NCI-H526 (cell line): ENCODE measurements at places on chromosomes 11 and 22.

DNA sequence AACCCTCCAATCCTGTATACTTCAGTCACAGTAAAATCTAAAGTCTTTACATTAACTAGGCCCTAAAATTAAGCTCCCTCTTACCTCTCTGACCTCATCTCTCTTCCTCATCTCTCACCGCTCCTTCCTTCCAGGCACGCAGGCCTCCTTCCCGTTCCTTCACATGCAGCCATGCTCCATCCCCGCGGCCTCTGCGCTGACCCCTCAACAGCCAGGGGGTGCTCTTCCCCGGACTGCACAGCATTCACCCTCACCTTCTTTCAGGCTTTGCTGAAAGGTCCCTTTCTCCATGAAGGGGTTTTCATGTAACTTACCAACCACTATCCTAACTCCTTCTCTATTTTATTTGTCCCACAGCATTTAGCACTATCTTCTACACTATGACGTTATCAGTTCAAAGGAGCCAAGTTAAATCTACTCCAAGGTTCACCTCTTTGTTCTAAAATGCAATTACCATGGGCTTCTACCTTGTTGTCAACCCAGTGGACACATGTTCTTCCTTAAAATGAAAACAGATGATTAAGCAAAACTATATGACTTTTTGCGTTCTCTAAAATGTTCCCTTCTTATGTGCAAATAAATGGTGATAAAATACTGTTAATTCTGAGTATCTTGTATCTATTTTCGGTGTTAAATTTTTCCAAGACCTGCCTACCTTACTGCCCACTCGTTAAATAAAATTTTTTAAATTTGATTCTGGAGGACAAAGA is 57.8 kb upstream of the APOA1 start:
- DNase-seq = no peak

- no peak for DNase-seq
Observed at GRCh38 chr11:79742176-79742575, 301.3 kb upstream of the TENM4 start.

DNA sequence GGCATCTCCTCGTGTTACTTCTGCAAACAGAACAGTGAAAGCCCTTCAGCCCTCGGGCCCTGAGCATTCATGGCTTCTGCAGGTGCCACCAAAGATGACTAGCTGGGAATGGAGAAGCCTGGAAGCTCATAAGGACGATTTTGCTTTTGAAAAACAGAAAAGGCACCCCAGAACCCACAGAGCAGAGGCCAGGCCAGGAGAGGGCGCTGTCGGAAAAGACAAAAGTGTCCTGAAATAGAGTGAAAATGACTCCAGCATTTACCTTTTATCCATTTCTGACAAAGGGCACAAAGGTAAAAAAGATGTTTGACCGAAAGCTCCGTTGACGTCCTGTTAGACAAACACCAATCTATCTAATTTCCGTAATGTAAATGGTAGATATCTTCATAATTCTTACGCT is 37.6 kb downstream of the ZNF195 start:
- DNase-seq = peak; percentile 35

DNA sequence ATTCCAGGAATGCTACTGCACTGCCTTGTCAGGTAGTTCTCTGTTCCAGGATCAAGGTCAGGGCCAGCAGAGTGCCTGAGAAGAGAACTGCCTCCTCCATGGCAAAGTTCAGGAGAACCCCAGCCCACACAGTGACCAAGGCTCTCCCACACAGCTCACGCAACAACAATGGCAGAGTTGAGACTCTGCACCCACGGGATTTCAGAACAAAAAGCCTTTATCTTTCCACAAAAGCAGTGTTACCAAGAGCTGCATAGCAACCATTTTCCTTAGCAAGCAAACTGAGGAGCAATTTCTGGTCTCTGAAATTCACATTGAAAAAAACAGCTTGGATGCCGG is 11.1 kb downstream of the PLAAT3 start:
- no peak for DNase-seq

DNA sequence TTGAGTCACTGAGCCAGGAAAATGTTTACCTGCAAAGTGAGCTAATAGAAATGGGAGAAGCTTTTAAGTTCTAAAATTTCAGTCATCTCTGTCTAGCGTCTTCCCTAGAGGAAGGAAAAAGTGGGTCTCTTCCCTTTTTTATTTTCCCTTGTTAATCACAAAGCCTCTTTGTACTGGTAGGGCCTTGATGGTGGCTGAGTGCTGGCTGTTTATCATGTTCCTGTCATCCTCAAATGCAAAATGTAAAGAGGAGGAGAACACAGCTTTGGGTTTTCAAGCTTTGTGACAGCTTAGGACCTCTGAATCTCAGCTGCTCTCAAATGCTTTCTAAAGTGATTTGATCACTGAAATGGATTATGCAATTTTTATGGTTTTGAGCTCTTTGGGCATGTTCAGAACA is 222.0 kb downstream of the TMEM135 start:
- DNase-seq = no peak

- DNase-seq = no peak
Observed at GRCh38 chr11:129710423-129710822, 105.2 kb upstream of the TMEM45B start.

- DNase-seq = no peak
Observed at GRCh38 chr22:27186643-27187042, 529.3 kb downstream of the MIAT start.

DNA sequence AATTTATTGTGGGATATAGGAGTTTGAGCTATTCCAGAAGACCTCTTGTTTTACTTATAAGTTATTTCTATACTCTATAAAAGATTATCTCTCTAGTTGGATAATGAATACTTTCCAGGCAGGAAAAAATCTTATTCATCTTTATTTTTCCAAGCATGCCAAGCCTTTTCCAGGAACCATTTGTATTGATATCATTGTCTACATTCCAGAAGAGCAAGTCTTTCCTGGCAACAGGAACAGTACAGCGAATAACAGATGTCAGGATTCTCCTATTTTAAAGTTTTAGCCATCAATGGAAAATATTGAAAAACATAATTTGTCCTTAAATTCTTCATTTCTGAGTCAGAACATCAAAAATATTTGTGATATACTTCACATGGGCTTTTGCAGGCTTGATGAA is 5.2 kb upstream of the NXPE1 start:
- no peak for DNase-seq

- DNase-seq = no peak
Observed at GRCh38 chr11:86119077-86119476, 50.2 kb upstream of the PICALM start.

GRCh38 chr22:45878901-45879551 is 97.9 kb downstream of the WNT7B start:
- no peak for DNase-seq

DNA sequence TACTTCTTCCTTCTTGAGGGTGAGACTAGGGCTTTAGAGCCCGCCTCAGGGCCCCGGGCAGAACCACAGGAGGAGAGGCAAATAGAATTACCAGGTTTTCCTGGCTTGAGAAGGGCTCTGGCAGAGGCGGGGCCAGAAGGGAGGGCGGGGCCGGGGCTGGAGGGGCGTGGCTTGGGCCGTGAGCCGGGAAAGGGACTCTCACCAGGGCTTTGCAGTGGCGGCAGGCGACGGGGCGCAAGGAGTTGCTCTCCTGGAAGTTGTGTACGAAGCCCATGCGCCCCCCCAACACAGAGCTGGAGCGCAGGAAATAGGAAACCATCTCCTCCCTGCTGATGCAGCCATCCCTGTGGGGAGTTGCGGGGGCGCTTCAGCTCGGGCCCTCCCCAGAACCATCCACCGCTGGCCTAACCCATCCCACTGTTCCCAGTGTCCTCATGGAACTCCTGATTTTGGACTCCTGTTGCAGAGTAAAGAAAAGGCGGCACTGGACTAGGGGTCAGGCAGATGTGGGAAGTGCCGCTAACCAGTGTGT is 6.9 kb upstream of the NRXN2 start:
- no peak for DNase-seq

GRCh38 chr11:10657308-10658271 is 36.0 kb downstream of the IRAG1 start:
- DNase-seq = no peak
